NCI-H524 (cell line): ENCODE measurements at places on chromosomes 3 and 15.

GRCh38 chr3:177037241-177037640 is 160.0 kb downstream of the TBL1XR1 start:
- DNase-seq: no peak

DNA sequence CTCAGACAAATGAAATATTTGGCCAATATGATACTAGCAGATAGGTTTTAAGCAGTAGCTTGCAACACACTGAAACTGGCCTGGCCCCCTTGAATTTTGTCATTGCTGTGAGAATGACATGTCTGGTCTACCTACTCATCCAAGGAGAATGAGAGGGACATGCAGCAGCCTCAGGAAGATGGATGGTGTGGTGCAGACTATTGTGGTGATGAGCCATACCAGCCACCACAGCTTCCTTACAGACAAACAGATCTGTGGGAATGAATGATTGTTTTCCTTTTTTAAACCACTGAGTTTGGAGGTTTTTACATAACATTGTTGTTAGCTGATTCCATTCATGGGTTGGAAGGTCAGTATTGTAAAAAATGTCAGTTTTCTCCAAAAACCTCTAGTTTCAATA is 133.7 kb upstream of the POU1F1 start:
- no peak for DNase-seq

DNA sequence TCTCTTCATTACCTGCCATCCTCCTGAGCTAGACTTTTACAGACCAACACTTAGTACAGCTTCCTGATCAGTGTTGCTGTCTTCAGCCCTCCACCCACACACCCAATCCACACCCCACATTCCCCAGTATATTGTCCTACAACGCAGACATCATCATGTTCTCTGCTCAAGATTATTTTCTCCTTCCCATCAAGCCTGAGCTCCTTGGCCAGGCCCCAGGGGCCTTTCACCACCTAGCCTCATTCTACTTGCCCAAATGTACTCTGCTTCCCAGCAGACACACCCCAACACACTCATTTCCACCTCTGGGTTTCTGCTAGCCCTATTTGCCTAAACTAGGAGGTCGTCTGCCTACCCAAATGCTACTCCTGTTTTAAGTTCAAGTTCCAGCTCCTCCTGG is 37.0 kb downstream of the DAPK2 start:
- DNase-seq: no peak

DNA sequence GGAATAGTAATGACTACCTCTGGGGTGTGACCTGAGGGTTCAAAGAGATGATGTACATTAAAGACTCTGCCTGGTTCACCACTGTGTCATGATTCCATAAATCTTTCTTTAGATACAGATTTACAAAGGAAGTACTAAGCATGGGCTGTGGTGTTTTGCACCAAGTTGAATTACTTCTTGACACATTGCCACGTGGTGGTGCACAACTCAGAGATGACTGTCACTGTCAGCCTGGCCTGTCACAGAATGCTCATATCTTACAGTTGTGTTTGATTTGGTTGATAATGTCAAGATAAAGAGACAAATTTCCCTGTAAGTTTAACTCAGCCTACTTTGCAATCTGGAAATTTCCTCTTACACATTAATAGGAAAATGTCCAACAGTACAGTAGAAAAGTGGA is 3.2 kb downstream of the CTDSPL start:
- DNase-seq: no peak
